ENCODE measurements at places on chromosomes 4 and X. TPM values are rescaled to one million over a fixed set of nuclear protein-coding genes. Genes with fewer than 3 reads are reported as not detected.

The TMEM255A gene
- total RNA-seq = 5.5 TPM

The EGF gene
- total RNA-seq = 0.92 TPM

The COL4A5 gene
- total RNA-seq = 20.5 TPM

The CENPVL3 gene
- 10.4 TPM for total RNA-seq
